Skeletal muscle cell (primary cell): ENCODE measurements at places on chromosomes 2 and 18.

- no peak for DNase-seq
Measured at GRCh38 chr2:70728128-70728527, 39.9 kb downstream of the ADD2 start.

DNA sequence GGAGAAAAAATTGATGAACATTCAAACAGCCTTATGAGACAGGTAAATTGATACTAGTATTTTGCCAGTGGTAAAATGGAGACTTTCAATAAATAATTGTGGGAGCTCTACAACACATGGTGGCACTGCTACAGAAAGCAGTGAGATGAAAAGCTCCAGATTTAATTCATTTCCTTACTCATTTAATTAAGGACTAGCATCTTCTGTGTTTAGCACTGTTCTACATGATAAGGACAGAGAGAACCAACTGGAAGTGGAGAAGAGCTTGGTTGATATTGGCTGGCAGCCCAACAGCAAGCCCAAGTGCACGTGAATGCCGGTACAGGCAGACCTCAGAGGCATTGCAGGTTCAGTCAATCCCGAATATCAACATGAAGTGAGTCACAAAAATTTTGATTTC, 470.4 kb upstream of the MYT1L start:
- no peak for DNase-seq

GRCh38 chr2:1594373-1595171, 149.7 kb downstream of the PXDN start:
- DNase-seq = no peak

- DNase-seq = no peak
Measured at GRCh38 chr2:98849113-98849512, 86.9 kb downstream of the CRACDL start.

DNA sequence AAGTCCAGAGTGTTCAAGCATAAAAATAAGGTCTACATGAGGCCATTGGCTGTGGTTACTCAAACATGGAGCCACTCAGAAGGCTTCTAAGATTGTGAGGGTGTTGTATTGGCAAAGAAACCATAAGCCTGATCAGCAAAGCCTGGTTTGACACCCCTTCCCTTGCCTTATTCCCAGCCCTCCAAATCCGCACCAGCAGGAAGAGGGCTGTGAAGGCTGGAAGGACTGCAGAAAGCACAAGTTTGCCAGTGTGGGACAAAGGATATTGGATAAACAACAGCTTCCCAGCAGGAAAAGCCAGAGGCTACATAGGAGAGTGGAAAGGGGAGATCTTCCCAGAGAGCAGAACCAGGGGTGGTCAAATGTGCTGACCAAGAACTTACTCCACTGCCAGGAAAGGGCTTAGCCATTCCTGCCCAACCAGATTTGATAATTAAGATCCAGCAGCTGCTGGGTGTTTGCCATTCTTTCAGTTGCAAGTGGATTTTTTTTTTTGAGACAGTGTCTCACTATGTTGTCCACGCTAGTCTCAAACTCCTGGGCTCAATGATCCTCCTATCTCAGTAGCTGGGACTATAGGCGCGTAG, 1.5 kb upstream of the PRKAG3 start:
- no peak for DNase-seq

- DNase-seq = no peak
Measured at GRCh38 chr2:186853951-186854350, 5.0 kb upstream of the ZSWIM2 start.

GRCh38 chr2:121469356-121469755, 61.3 kb upstream of the RNU4ATAC start:
- no peak for DNase-seq

- DNase-seq = peak; percentile 25
Measured at GRCh38 chr2:161681046-161681445, 56.8 kb downstream of the SLC4A10 start.

- DNase-seq = no peak
Measured at GRCh38 chr2:123695426-123695825, 329.7 kb upstream of the CNTNAP5 start.

- DNase-seq = no peak
Measured at GRCh38 chr2:156379071-156379470, 46.5 kb upstream of the NR4A2 start.

GRCh38 chr2:109482361-109482861, 131.4 kb downstream of the SEPTIN10 start:
- DNase-seq = no peak

DNA sequence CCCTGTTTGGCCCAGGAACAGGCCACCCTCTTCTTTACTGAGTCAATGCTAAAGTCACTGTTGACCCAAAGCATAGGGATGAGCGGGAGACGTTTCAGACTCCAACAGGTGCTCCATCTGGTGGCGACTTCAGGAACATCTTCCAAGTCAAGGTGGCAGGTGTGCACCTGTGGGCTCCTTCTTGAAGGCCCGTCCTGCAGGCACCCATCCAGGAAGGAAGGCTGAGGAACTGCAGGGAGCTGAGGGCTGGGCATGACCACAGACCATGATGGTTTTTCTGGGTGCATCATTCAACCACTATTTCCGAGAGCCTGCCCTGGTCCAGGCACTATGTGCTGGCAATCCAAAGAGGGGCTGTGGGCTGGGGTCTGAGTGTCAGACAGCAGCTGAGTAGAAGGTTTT, 142.8 kb downstream of the NDUFA10 start:
- DNase-seq = no peak

DNA sequence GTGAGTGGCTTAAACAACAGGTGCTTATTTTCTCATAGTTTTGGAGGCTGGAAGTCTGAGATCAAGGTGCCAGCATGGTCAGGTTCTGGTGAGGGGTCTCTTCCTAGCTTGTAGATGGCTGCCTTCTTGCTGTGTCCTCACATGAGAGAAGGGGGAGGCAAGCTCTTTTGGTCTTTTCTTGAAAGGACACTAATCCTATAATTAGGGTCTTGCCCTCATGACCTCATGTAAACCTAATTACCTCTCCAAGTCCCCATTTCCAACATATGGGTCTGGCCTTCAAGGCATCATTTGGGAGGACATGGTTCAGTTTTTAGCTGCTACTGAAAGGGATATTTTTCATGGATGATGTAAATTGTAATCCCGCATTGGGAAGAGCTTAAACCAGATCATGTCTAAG, 18.0 kb downstream of the RBM44 start:
- DNase-seq = no peak
